ENCODE measurements at places on chromosomes 6 and 20. TPM values are rescaled to one million over a fixed set of nuclear protein-coding genes. Genes with fewer than 3 reads are reported as not detected.

The IPCEF1 gene
- 3.3 TPM for total RNA-seq

DNA sequence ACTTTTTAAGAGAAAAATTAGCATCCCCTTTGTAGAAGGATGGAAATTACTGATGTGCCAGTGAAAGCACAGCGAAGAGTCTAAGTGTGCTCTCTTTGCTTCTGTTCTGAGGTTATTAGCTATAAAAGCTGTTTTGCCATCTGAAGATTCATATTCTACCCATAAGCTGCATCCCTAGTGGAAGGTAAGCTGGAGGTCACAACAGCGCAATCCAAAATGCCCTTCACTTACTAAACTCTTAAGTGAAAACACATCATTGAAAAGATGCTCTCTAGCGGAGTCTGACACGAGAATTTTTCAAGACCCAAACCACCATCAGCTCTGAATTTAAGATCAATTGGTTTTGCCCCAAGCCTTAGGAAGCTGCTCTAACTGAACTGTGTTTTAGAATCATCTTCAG, 113.5 kb downstream of the ZMYND8 start:
- DNase-seq = no peak

- DNase-seq = no peak
Observed at GRCh38 chr6:80767808-80768207, 661.3 kb downstream of the BCKDHB start.

GRCh38 chr6:157263881-157264397, 59.4 kb downstream of the TMEM242 start:
- DNase-seq = no peak

DNA sequence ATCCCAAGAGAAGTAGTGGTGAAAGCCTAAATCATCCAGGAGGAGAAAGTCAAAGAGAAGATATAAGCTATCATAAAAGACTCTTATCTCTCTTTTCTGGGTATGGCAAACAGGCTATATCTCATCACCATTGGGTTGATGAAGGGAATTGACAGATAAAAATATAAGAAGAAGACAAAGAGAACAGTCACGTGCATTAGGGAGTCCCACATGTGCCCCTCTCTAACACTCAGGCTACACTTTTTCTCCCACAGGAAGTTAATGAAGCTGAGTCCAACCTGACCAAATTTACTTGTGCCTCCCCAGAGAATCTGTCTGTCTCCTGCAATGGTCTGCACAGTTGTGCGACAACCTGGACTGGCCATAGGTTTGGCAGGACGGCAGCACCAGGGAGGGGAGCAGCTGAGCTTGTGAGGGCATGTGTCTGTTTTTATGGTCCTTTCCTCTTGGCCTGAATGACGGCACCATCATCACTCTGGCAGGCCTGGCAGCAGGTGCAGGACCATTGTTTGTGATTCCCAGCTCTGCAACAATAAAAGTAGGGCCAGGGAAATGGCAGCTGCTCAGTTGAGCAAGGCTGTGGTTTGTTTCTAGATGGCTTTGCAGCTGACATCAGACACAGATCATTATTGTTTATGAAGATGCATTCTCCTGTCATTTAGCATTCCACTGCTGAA, 144.5 kb upstream of the MCHR2 start:
- no peak for DNase-seq
